ENCODE measurements at places on chromosomes 4 and X.

DNA sequence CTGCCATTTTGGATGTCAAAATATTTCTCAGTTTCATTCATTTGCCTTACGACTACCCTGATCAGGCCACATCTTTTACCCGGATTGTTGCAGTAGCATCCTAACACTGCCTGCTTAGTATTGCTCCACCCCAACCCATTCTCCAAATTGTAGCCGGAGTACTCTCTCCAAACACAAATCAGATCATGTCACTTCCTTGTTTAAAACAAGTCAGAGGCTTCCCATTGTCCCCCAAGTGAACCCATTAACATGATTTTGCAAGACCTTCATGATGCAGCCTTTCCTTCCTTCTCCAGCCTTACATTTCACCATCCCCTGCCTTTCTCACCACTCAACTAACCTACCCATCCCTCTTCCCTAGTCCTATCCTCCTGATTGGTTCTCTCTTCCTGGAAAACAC, 53.1 kb downstream of the FANCB start:
- DNase-seq, result no peak

- no peak for DNase-seq
These were observed 2.0 kb upstream of the ZNF185 start for GRCh38 chrX:152895724-152896420.

- DNase-seq, result no peak
These were observed 162.1 kb upstream of the EMCN start for GRCh38 chr4:100679926-100680325.

DNA sequence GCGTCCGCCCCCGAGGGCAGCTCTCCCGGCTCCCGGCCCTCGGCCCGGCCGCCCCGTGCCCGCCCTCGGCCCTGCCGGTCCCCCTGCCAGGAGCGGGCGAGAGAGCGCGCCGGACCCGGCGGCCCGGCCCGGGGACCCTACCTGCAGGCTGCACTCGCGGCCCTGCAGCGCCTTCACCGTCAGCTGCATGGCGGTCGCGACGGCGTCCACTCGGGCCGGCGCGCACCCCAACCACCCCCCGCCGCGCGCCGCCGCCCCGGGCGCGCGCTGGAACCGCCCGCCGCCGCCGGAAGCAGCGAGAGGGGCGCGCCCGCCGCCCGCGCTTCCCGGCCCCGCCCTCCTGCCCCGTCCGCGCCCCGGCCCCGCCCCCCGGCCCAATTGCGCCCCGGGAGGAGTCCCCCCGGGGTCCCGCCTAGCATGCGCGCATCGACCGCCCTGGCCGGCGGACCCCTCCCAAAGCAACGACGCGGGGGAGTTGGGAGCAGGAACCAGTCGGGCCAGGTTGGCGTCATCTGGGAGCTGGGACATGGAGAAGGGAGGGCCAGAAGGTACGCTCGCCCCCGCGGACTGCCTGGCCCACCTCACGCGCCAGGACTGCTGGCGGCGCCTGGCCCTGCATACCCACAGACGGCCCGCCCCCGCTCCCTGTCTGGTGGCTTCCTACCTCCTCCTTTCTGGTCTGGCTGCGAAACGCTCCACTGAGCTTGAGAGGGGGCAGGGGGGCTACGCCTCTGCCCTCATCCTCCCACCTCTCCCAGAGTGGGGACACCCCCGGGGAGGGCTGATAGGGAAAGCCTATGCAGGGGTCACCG, at the start of gene UBL4A:
Gene UBL4A, minus strand, starts transcription at position 220 of the 812 bp plus-strand sequence. Its CDS starts 31 bp downstream, at position 189.
- peak; percentile 10 for DNase-seq

GRCh38 chr4:89765966-89766365, 71.0 kb downstream of the SNCA start:
- no peak for DNase-seq

- DNase-seq, result no peak
These were observed 119.0 kb upstream of the BMP3 start for GRCh38 chr4:80911458-80911857.

- DNase-seq, result no peak
These were observed 332.1 kb downstream of the ARAP2 start for GRCh38 chr4:35912174-35912573.

GRCh38 chr4:159205466-159205865, 102.6 kb downstream of the RAPGEF2 start:
- no peak for DNase-seq
